Stimulated activated naive CD8-positive, alpha-beta T cell treated with anti-CD3 and anti-CD28 coated beads, Interleukin-15, Interleukin-2, amounts not matched to agents 100 U/mL and 50 U/mL, for 24 hours (primary cell): ENCODE measurements at places on chromosomes 4 and X.

DNA sequence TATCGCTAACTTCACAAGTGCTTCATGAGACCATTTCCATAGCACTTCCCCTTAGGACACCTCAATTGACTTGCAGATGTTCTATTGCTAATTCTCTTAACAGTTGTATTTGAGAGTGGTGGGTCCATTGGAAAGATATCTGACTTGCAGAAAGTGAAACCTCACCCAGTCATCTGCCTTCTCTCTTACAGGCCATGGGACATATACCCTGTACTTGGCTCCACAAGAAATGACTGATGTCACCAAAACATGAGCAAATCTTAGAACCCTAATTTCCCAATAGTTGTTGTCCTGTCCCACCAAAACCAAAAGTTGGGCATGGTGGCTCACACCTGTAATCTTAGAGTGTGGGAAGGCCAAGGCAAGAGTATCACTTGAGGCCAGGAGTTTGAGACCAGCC is 101.9 kb upstream of the MAML3 start:
- no peak for DNase-seq

DNA sequence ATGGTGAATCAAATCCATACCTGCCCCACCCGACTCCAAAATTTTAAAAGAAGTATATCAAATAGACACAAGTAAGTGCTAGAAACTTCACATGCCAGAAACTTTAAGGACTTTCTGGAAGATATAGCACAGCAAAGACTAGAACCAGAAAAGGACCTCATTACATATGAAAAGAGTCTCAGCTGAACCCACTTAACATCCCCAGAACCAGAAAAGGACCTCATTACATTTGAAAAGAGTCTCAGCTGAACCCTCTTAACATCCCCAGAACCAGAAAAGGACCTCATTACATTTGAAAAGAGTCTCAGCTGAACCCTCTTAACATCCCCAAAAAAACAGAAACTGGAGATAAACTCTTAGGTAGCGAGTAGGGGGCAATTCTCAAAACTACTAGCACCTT is 32.3 kb downstream of the STPG2 start:
- DNase-seq: no peak

DNA sequence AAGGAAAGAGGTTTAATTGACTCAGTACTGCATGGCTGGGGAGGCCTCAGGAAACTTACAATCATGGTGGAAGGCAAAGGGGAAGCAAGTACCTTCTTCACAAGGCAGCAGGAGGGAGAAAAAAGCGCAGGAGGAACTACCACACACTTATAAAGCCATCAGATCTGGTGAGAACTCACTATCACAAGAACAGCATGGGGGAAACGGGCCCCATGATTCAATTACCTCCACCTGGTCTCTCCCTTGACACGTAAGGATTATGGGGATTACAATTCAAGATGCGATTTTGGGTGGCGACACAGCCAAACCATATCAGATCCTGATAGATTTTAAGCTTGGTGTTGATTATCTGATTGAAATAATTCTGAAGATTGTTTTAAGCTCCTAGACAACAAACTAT is 218.7 kb downstream of the CBR4 start:
- no peak for DNase-seq

- no peak for DNase-seq
Observed at GRCh38 chr4:38800961-38801450, 3.6 kb downstream of the TLR1 start.

- DNase-seq: no peak
Observed at GRCh38 chr4:56164907-56165306, 216.2 kb downstream of the CEP135 start.

DNA sequence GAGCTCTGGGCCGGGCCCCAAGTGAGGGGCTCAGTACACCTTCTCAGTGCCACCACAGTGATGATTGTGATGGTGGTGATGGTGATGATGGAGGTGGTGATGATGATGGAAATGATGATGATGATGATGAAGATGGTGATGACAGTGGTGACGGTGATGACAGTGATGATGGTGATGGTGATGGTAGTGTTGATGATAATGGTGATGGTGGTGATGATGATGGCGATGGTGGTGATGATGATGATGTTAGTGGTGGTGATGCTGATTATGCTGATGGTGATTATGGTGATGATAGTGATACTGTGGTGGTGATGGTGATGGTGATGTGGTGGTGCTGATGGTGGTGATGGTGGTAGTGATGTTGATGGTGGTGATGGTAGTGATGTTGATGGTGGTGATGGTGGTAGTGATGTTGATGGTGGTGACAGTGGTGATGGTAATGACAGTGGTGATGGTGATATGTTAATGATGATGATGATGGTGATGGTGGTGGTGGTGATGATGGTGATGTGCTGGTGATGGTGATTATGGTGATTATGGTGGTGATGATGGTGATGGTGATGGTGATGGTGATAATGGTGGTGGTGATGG is 29.9 kb downstream of the HMX1 start:
- no peak for DNase-seq

- DNase-seq: no peak
Observed at GRCh38 chrX:112761242-112762207, 79.1 kb downstream of the AMOT start.

- DNase-seq: no peak
Observed at GRCh38 chr4:87511500-87511899, 17.7 kb downstream of the SPARCL1 start.

- no peak for DNase-seq
Observed at GRCh38 chrX:110284159-110284558, 33.7 kb downstream of the AMMECR1 start.

DNA sequence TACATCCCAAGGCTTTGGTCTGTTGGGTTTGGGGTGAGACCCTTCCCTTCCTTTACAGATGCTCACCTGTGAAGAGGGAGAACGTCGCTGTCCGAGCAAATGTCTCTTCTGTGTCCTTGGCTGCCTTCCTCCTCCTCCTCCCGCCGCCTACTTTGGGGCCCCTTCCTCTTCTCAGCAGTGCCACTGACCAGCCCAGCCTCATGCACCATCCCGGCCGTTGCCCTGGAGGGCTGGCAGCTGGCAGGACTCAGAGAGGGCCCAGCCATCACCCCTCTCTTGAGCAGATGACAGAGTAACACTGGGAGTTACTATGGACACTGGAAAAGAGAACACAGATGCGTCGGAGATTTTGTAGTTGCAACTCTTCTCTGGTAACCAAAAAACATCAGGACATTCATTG is 68.2 kb downstream of the TRMT44 start:
- no peak for DNase-seq

DNA sequence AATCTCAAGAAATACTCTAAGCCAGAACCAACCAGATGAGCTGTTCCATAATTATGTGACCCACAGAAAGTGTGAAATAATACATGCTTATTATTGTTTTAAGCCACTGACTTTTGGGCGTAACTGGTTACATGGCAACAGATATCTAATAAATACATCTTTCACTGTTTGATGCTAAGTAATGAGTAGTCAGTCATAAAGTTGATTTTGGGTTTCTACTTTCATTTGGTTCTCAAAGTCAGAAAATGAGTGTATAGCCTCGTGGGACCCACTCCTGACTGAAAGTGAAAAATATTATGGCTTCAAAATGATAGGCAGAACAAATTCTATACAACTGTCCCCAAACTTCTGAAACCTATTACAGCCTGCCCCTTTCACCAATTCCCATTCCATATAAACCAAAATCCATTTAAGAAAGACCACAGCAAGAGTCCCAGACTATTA is 88.0 kb upstream of the CBR4 start:
- DNase-seq: no peak

- no peak for DNase-seq
Observed at GRCh38 chrX:150712619-150713018, 19.4 kb downstream of the MTMR1 start.

DNA sequence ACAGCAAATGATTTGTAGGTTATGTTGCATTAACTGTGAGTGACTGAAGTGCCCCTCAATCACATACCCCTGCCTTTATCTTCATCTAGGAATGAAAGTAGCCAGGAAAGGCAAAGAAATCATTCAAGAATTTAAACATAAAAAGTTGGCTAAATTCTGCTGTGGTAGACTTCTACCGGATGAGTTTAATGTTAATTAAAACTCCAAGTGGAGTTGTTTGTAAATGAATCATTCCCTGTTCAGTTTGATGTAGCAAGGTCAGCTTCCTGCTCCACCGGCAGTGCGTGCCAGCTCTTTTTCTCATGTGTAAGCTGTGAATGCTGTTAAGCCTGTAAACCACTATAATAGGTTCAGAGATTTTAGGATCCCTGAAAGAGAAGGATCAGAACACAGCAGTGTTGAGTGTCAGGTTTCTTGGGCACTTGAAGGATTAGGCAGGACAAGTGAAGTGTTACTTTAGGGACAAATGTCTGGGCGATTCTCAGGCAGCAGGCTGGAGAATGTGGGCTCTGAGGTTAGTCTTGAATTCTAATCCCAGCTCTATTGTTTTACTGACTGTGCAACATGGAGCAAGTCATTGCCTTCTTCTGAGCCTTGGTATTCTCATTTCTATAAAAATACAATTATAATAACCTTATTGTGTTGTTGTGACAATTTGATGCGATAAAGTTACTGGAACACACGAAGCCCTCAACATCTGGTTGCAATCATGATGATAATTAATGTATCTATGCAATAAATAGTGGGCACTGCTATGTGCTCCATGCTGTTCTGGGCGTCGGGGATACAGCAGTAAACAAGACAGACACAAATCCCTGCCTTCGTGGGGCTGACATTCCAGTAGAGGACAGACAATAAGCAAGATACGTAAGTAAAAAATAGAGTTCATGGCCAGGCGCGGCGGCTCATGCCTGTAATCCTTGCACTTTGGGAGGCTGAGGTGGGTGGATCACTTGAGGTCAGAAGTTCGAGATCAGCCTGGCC is 112.0 kb downstream of the SHROOM3 start:
- no peak for DNase-seq

DNA sequence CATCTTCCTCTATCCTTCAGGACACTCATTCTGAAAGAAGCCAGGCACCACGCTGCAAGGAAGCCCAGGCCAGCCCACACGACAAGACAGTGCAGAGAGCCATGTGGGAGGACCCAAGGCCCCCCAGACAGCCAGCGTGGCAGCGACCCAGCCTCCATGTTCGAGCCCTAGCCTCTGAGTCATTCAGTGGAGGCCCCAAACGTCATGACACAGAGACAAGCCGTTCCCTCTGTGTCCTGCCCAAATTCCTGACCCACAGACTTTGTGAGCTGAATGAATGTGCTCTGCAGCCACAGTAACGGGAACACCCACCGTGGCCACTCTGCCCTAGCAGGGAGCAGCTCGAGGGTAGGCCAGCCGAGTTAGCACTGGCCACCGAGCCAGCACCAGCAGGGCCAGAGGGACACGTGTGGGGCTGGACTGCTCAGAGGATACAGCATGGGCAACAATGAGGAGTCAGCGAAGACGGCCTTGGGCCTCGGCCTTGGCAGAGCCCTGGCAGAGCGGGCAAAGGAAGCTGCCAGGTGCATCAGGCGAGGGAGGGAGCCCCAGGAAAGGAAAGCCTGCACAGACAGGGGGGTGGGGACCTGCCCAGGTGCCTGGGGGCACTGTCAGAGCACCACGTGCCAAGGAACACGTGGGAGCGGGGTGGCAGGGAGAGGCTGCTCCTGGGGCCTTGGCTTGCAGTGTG is 8.6 kb downstream of the BLOC1S4 start:
- no peak for DNase-seq

GRCh38 chr4:151407466-151408379 is 1.3 kb upstream of the FHIP1A start:
- peak; percentile 52 for DNase-seq

DNA sequence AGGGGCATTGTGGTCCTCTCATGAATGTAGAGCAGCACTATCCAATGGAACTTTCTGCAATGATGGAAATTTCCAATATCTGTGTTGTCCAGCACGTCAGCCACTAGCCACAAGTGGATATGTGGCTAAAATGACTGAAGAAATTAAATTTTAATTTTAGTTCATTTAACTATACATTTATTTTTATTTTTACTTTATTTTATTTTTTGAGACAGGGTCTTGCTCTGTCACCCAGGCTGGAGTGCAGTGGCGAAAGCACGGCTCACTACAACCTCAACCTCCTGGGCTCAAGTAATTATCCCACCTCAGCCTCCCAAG is 13.3 kb upstream of the RBBP7 start:
- DNase-seq: no peak

DNA sequence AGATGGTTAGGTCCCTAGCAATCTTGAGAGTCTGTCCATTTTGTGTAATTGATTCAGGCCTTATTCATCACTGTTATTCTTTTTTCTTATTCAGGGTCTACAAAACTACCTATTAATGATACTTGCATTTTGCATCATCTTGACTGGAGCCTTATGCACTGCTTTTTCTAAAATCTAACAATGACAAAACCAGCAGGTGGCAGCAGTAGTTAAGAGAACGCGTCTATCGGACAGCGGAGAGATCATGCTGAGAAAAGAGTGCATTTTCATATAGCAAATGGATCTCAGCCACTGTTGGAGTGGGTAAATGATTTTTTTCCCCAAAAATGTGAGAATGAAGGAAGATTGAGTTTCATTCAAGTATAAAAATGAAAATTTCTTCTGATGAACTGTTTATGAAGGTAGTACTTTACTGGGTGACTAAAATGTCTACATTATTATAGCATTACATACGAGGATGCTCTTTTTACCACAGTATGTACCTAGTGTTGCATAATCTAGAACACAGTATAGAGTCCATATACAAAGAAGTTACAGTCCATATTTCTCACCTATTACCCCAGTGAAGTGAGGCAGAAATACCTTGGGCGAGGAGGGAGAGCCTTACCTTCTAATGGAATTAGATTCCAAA is 43.2 kb downstream of the TMEM144 start:
- DNase-seq: peak; percentile 43
